CD4-positive, alpha-beta T cell treated with Interferon gamma for 1 hour (primary cell): ENCODE measurements at places on chromosomes 4 and X.

DNA sequence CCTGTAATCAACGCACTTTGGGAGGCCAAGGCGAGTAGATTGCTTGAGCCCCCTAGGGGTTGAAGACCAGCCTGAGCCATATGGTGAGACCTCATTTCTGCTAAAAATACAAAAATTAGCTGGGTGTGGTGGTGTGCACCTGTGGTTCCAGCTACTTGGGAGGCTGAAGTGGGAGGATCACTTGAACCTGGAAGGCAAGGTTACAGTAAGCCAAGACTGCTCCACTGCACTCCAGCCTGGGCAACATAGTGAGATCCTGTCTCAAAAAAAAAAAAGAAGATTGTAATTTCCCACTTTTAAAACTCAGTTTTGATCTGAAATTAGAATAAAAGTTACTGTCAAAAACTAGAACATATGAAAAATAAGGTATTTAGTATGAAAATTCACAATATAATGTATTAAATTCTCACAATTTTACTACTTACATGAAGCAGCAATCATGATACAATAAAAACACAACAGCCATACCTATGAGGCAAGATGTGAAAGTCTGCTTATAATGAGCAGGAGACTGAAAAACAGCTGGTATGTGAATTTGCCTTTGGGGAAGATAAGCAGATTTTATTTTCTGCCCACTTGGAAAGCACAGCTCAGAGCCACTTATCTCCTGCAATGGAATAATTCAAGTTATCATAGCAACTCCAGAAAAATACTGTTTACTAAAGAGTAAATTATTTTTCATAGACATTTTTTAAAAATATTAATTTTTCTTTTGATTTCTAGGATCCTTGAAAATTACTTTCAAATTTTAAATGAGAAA, 50.6 kb downstream of the ZGRF1 start:
- no peak for DNase-seq

GRCh38 chr4:173002830-173003561, 165.6 kb upstream of the GALNT7 start:
- DNase-seq, result no peak

GRCh38 chr4:102354671-102355454, 9.6 kb upstream of the SLC39A8 start:
- no peak for DNase-seq

- no peak for DNase-seq
Measured at GRCh38 chr4:82643994-82644733, 82.4 kb upstream of the TMEM150C start.

DNA sequence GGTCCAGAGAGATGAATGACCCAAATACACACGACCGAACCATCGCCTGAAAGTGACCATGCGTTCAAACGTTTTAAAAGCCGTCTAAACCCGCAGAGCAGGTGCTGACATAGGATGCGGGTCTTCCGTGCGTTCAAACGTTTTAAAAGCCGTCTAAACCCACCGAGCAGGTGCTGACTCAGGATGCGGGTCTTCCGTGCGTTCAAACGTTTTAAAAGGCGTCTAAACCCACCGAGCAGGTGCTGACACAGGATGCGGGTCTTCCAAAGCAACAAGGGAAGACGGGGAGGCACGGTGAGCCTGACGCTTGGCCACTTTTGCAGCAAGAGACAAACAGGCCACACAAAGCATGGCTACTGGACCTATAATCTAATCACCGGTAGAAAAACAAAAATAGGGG, 47.2 kb downstream of the GAK start:
- DNase-seq, result no peak

DNA sequence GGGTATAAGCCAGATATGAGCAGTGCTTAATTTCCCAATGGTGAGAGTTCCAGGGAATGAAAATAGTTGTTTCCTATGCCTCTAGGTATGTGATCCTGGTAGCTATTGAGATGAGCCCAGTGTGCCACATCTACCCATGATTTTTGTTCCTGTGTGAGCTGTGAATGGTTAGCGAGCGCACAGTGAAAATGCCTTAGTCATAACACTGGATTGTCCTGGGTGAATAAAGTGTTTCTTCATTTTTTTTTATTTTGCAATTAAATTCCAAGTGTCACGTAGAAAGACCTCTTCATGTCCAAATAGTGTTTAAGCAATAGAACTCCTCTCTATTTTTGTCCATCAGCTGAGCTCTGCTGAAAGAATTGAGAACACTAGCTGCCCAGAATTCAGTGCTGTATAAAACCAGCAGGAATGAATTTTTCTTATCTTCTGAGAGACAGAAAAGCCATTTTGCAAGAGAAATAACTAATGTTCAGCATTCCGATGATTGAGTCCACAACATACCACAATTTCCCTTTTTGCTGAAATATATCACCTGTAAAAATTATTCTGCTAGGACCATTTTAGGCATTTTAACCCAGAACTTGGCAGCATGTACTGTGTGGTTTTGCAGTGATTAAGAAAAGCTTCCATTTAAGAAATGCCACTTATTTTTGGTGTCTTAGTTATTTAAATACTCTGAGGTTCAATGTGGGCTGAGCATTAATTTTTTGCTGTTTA, 5.6 kb downstream of the MAOA start:
- DNase-seq, result no peak

- DNase-seq, result no peak
Measured at GRCh38 chrX:119981286-119982070, 37.9 kb upstream of the NKAP start.

- DNase-seq, result no peak
Measured at GRCh38 chr4:95540227-95540626, 8.5 kb downstream of the UNC5C start.

DNA sequence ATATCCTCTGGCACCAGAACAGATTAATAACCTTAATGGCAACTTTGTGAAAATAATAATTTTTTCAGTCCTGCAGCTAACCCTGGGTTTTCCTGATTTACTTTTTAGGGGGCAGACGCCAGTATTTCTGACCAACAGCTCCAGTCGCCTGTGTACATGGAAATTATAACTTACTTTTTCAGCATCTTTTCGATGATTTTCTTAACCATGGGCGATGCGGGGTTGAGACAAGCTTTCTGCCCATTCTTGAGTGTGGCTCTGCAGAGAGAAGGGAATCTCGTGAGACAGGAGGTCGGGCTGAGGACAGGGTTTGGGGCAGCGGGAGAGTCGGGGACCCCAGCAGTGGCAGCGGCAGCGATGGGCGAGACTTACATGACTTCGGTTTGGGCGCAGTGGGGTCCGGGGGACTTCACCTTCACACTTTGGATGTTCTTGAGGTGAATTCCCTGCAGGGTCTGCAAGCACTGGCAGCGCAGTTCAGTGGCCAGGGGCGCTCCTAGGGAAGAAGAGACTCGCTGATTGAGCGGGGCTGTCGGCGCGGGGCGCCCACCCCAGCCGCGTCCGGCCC, 484 bp downstream of the CXCL2 start:
- no peak for DNase-seq

- no peak for DNase-seq
Measured at GRCh38 chr4:109365939-109366338, 63.5 kb upstream of the COL25A1 start.

DNA sequence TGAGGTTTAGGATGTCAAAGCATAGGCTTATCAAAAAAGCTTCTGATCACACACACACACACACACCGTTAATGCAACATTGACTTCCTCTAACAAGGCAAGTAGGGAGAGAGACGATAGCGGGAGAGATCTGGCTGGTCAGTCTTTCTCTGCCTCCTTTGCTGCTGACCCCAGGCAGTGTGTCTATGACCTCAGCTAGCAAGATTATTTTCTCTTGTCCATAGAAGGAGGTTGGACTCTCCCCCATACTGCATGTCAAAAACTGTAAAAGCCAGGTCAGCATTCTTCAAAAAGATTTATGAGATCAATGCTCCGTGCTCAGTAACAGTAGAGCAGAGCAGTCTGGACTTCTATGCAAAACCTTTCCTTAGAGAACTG, 63.5 kb upstream of the PGM2 start:
- DNase-seq, result no peak

DNA sequence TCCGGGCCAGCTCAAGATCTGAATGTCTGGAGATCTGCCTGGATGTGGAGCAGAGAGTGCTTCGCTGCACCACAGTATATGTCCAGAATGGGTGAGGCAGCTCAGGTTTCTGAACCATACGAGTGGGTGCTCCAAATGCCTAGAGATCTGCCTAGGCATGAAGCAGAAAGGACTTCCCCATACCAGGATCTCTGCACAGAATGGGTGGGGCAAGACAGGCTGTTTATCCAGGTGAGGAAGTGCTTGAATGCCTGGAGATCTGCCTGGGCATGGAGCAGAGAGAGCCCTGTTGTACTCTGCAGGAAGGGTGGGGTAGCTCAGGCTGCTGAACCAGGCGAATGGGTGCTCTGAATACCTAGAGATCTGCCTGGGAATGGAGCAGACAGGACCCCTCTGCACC, 45.4 kb upstream of the MAGEC2 start:
- no peak for DNase-seq

GRCh38 chr4:88868510-88868909, 170.9 kb upstream of the NAP1L5 start:
- no peak for DNase-seq

GRCh38 chrX:153870791-153871360, 15.1 kb downstream of the L1CAM start:
- no peak for DNase-seq

DNA sequence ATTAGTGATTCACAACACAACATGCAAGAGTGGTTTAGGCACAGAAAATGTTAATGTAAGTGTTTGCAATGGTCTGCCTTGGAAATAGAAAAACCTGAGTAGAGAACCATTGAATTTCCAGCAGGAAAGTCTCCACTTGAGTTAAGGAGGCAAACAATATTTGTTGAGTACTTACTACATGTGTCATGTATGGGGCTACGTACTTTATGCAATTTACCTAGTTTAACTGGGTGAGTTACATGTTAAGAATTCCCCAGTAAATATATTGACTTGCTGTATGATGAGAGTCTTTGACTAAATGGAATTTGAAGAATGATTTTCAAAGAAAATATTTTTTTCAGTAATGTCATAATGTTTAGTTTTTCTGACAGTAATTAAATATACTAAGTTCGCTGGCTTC, 7.8 kb upstream of the NPNT start:
- no peak for DNase-seq
